ENCODE measurements at places on chromosomes 11 and 22.

DNA sequence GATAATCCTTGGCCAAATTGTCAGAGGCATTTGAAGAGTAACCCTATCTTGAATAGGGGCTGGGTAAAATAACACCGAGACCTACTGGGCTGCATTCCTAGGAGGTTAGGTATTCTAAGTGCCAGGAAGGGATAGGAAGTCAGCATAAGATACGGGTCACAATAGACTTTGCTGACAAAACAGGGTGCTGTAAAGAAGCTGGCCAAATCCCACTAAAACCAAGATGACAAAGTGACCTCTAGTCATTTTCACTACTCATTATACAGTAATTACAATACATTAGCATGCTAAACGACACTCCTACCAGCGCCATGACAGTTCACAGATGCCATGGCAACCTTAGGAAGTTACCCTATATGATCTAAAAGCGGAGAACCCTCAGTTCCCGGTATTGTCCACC, 964 bp upstream of the REXO2 start:
- no peak for DNase-seq

- DNase-seq: no peak
Observed at GRCh38 chr22:27992294-27993165, 73.5 kb upstream of the PITPNB start.

GRCh38 chr11:44257338-44258189, 52.4 kb downstream of the ALX4 start:
- DNase-seq: no peak

DNA sequence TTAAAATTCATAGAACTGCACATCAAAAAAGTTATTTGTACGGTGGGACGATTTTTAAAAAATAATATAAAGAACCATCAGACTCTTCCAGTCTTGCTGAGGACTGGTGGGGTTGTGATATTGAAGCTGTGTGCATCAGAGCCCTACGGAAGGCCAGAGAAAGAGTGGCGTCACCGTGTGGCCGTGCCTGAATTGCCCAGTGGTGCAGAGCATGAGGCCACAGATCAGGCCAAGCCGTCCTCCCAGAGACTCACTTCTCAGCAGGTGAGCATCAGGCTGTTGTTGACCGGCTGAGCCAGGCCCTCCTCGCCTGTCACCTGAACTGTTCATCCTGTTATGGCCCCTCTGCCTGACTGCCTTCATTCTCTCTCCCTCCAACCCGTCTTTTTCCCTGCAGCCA, 1013.9 kb downstream of the TBC1D22A start:
- DNase-seq: no peak

GRCh38 chr11:129324533-129325175, 51.0 kb upstream of the BARX2 start:
- DNase-seq: no peak

DNA sequence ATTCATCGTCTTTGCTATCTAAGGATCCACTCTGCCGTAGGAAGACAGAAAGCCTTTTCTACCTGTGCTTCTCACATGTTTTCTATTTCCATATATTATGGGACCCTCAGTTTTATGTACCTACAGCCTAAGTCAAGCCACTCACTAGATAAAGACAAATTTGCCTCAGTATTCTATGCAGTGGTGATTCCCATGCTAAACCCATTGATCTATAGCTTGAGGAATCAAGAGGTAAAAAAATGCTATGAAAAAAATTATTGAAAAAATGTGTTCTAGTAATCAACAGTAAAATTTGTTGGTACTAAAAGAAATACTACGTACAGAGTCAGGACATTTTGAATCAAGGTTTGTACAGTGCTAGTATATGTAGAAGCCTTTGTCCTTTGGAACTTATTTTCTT, 18.1 kb upstream of the OR5AL1 start:
- no peak for DNase-seq

DNA sequence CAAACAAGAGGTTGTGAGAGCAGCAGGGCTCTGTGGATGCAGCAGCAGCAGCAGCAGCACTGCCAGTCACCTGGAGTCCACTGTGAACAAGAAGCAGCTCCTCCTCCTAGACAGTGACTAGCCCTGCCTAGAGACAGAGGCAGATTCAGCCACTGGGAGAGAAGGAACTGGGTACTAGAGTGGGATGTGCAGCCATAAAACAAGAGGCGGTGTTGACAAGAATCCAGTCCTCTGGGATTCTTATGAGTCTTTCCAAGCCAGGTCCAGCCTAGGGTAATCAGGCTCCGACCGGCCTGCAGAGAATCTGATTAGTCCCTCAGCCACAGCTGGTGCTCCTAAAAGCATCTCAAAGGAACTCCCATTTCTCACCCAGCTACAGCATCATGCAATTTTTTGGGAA, 83.9 kb upstream of the USP47 start:
- DNase-seq: no peak

DNA sequence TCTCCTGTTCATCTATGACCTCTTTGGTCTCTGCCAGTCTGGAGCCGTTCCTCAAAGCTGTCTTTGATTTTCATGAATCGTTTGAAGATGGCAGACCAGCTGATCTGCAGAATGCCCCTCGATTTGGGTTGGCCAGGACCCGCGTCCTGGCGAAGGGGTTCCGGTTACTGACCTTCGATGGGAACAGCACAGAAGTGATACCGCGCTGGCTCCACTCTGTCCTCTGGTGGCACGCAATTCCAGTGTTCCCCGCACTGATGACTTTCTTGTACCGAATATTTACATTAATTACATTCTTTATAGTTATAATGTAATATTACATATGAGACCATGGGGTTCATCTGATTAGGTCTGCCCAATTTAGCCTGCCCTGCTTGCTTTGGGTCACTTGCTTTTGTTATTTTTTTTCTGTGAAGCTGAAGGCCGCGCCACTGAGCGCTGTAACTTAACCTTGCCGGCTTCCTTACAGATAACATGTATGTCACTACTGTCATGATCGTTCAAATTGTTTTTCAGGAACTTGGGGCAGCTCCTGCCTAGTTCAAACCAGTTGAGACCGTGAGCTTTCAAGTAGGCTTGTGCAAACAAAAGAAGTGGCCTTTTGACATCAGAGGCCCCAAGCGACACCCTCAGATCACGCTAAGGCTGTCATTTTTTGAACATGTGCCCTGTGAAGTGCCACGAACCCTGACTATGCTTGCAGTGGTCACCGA, 4.1 kb upstream of the USP18 start:
- no peak for DNase-seq

DNA sequence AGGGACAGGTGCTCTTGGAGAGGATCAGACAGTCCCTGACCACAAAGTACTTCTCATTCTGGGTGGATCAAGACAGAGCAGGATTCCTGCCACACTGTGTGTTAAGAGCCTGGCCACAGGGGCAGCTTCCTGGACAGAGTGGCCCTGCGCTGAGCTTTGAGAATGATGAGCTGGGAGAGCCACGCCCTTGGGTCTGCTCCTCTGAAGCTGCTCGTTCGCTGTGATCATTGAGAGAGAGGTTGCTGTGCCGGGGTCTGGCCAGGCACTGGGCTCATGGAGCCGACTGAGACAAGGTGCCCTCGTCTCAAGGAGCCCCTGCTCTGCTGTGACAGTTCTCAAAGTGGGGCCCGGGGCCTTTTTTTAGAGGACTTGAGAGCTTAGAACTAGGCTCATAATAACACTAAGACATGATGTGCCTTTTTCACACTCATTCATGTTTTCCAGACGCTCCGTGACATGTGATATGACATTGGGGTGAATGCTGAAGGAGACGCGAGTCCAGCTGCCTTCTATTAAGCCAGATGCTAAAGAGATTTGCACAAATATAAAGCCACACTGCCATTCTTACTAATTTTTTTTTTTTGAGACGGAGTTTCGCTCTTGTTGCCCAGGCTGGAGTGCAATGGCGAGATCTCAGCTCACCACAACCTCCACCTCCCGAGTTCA, 1.6 kb upstream of the MFRP start:
- DNase-seq: no peak

DNA sequence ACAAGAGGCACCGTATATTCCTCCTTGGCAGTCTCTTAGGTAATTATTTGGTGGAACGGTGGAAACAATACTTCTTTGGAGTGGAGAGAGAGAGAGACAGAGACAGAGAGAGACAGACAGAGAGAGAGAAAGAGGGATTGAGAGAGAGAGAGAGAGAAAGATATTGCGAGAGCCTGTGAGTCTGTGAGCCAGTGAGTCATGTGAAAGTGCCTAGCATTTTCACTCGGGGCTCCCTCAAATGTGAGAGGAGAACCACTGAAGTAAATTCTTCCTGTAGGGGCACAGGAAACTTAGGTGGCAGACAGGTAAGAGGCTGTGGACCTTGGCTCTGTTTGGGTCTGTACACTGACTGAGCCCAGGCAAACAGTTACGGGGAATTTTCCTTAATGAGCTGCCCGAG, 31.6 kb upstream of the SNX19 start:
- DNase-seq: no peak

DNA sequence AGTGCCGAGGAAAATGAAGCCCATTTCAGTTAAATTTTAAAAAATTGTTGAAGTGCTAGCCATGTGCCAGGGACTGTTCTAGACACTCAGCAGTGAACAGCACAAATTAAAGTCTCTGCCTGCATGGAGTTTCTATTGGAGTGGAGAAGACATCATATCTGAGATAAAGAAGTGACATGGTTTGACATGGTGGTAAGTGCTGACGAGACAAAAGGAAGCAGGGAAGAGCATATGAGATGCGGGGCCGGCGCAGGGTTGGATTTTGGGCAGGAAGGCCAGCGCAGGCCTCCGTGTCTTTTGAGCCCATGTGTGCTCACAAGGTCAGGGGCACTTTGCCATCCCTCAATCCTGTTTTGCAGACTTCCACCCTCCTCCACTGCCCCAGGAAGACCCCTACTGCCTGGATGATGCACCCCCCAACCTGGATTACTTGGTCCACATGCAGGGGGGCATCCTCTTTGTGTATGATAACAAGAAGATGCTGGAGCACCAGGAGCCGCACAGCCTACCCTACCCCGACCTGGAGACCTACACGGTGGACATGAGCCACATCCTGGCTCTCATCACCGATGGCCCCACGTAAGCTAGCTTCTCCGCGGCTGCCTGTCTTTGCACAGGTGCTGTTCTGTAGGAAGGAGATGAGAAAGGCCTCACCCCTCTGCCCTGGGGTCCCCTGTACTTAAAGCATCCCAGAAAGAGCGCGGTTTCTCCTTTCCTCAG, 29.6 kb downstream of the AMPD3 start:
- DNase-seq: no peak

DNA sequence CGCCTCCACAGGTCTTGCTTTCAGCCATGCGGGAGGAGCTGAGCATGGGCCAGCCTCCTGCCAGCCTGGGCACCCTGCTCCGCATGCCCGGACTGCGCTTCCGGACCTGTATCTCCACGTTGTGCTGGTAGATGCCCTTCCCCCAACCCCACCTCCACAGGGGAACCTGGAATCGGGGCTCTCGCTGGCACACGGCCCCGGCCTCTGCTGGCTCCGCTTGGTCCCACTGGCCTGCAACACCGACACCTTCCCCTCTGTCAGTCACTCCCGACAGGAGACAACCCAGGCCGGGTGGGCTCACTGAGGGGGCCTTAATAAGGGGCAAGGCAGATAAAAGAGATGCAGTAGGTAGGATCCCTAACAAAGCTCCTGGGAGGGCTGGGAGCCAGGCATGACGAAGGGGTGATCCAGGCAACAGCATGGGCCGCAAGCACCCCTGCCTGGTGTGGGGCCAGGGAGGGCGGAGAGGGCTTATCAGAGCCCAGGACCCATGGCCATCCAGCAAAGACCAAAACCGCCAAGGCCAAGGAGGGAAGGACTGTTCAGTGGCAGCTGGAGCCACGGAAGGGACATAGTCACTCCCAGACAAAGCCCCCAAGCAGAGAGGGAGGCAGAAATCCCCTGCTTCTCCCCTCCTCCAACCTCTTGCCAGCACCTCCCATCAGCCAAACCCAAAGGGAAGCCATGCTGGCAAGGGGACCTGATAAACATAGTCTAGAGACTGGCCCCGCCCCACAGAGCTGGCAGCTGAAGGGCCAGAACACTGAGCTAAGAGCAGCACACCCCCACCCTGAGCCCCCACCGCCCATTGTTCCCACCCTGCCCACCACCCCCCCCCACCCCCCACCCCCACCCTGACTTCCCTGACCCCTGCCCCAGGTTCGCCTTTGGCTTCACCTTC, 8.0 kb downstream of the SLC22A12 start:
- no peak for DNase-seq

DNA sequence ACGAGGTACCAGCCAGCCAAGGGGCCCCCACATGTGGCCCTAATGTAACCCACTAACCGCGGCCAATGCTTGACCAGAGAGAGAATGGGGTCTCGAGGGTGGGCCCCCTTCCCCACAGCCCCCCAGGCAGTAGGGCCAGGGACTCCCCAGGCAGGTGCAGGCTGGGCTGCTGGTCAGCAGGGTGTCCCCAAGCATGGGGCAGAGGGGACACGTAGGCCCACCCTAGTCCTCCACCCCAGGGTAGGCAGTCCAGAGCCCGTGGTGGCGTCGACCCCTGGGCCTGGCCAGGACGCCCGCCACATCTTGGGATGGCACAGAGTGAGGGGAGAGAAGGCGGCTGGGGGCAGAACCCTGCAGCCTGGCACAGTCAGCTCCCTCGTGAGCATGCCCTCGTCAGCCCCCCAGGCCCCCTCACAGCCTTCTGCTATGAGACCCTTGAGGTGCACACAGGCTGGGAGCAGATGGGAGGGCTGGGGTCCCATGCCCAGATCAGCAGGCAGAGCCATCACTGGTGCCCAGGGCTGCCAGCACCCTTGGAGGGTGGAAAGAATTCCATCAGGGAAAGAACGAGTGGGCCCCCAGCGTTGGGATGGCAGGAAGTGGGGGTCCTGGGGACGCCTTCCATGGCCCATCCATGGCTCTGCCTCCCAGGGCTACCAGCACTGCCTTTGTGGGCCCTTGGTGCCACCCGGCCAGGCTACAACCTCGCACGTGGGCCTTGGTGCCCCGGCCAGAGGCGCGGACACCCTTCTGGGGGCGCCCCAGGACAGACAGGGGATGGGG, 6.1 kb downstream of the TNNT3 start:
- DNase-seq: no peak

DNA sequence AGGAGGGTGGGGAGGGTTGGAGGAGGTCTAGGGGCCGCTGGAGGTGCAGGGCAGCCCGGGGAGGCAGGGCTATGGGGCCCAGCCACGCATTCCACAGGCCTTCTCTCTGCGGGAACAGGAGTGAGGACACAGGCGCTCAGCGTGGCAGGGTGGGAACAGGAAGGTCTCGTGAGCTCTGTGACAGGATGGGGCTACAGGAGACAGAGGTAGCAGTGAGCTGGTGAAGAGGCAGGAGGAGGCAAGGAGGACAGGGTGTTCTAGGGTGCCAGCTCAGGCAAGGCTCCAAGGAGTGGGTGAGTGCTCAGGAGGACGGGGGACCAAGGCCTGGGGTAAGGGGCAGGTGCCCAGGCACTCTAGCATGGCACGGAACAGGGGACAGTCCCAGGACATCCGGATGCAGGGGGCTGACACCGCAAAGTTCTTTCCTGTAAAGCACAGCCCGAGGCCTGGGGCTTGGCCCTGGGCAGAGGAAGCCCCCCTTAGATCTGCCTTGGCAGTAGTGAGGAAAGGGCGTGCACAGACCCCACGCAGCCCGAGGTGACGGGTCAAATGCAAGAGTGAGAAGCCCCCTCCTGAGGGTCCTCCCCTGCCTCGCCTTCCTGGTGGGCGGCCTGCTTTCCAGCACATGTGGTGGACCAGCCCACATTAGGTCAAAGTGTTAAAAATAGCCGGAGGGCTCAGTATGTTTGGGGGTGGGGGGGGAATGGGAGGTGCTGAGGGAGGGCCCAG, 4.7 kb upstream of the NEAT1 start:
- DNase-seq: no peak

GRCh38 chr22:41320416-41321240, 19.3 kb downstream of the ZC3H7B start:
- no peak for DNase-seq
